HCEC 1CT (cell line): ENCODE measurements at places on chromosomes 5 and 9.
A peak's percentile ranks its signal among the peaks of the same experiment; 100 is the strongest.

DNA sequence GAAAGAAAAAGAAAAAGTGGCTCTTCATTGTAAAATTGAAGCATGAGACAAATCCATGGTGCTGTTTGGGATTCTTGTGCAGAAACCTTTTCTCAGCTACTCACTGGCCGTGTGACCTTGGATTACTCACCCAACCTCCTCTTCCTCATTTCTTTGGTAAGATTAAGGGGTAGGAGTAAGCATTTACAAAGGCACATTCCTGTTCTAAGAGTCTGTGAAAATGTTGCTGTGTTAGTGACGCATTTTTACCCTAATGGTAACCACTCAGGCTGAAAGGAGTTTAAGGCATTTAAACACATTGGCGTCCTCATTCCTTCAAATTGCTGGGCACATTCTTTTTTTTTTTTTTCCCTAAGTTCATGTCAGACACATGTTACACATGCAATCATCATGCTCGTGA lies 4.3 kb downstream of the RAI14 start:
- peak; percentile 98 for DNase-seq

- no peak for DNase-seq
Observed at GRCh38 chr5:105581988-105582690, 2019.5 kb upstream of the NUDT12 start.

DNA sequence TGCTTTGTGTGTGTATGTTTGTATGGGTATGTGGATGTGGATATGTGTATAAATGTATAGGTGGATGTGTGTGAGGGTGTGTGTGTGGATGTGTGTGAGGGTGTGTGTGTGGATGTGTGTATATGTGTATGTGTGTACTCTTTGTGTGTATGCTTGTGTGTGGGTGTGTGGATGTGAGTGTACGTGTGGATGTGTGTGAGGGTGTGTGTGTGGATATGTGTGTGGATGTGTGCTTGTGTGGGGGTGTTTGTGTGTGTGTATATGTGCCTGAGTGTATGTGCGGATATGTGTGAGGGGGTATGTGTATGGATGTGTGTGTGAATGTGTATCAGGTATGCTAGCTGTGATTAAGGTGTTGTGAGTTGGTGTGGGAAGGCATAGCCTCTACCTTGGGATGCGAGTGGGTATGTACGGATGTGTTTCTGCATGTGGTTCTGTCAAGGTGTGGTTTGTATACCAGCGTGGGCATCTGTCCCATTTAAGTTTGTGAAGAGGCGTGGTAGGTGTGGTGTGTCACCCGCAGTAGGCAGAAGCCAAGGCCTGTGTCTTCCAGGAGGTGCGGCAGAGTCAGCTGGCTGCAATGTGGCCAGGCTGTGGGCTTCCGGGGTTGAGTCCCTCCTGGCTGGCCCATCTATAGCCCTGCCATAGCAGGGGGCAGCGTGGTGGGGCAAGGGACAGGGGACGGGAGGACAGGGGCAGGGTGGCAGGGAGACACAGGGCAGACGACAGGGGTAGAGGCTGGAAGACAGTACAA lies 155.8 kb downstream of the DAB2IP start:
- DNase-seq: no peak

DNA sequence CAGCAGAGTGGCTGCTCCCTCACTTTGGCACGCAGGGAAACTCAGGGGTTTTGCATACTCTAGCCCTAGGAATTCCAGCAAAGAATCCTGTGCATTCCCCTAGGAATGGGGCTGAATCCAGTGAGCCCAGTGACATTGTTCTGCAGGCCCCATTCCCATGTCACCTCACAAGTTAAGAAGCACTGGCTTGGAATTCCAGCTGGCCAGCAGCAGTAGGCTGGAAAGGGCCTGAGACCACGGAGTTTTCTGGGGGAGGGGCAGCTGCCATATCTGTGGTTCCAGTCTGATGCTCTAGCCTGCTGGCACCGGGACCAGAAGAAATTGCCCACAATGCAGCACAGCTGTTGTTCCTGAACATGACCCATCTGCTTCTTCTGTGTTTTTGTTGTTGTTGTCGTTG lies 217.6 kb upstream of the DMRTA1 start:
- no peak for DNase-seq

DNA sequence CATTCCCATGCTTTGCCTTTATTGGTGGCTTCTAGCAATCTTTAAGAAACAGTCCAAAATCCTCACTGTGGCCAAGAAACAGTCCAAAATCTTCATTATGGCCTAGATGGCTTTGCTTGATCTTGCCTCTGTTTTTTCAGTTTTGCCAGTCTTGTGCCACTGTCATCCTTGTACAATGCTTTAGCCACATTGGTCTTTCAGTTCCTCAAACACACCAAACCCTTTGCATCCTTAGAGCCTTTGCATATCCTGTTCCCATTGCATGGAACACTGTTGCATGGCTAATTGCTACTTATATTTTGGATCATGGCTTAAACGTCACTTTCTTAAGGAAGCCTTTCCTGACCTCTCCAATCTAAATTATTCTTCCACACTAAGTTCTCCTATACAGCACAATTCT lies 22.1 kb downstream of the MRRF start:
- no peak for DNase-seq

DNA sequence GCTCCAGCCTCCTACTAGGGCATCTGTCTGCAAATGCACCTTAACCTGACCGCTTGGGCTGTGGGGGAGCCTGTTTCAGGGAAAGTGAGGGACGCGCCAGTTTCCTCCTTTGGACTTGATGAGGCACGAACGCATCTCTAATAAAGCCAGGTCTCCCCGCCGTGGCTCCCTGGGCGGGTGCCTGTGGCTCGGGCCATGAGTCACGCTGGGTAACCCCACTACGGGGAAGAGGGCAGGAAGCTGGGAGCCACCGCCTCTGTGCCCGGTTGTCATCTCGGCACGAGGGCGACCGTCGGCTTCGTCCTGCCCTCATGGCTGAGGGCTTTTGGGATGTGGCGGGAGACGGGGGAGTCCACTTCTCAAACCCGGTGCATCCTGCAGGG lies 12.1 kb downstream of the NOTCH1 start:
- no peak for DNase-seq

GRCh38 chr5:178078197-178079010 lies 34.9 kb upstream of the N4BP3 start:
- DNase-seq: peak; percentile 68

- no peak for DNase-seq
Observed at GRCh38 chr9:128729302-128729701, 5.4 kb upstream of the ZDHHC12 start.

GRCh38 chr5:2740876-2741555 lies 10.5 kb downstream of the IRX2 start:
- no peak for DNase-seq

DNA sequence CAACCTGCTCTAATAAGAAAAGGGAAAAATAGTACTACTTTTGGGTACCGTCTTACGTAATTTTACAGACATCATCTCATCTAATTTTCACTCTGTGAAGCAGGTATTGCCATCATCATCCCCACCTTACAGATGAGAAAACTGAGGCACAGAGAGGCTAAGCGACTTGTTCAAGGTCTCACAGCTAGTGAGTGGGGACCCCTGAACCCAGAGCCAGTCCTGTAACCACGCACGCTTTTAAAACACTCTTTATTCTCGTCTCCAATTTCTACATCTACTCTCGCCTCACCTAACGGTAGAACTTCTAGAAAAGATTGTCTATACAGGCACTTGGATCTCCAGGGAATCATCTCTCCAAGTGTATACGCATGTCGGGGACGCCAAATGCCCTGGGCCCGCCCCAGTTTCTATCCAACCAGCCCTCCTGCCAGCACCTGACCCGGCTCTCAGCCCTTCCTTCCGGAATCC lies 1.5 kb upstream of the TRAF1 start:
- no peak for DNase-seq

- DNase-seq: no peak
Observed at GRCh38 chr9:16304301-16304700, 566.2 kb downstream of the BNC2 start.

- DNase-seq: peak; percentile 87
Observed at GRCh38 chr5:172659909-172660628, 19.0 kb downstream of the NEURL1B start.

GRCh38 chr5:39451276-39451941 lies 26.6 kb upstream of the DAB2 start:
- DNase-seq: no peak

DNA sequence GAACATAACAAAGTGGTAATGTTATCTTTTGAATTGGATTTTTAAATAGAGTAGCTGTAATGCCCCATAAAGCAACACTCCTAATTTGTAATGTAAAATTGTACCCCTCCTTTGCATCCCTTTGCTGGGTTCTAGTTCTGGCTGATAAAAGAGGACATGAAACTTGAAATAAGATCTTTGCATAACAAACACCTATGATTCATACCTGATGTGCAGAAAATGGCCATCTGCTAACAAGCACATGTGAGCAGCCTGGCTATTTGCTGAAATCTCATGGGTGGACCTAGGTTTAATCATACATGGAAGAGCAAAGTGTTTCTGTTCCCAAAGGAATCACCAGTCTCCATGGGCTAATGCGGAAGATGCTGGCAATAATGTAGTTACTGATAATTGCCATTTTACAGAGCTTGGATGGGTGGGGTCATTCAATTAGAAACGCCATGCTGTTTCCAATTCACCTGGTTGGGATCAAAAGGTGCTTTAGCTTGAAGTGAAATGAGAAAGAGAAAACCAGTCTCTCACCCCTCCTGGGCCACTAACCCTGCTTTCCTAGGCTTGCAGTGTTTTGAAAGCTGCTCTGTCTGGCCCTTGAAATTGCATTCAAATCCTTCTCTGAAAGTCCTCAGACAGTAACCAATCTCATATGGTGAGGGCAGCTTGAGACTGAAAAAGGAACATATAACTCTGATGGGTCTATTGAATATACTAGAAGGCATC lies 585.1 kb downstream of the TLE4 start:
- DNase-seq: no peak

GRCh38 chr5:178296066-178296465 lies 63.5 kb upstream of the PHYKPL start:
- DNase-seq: no peak

GRCh38 chr9:128503870-128504269 lies 649 bp upstream of the GLE1 start:
- peak; percentile 25 for DNase-seq

DNA sequence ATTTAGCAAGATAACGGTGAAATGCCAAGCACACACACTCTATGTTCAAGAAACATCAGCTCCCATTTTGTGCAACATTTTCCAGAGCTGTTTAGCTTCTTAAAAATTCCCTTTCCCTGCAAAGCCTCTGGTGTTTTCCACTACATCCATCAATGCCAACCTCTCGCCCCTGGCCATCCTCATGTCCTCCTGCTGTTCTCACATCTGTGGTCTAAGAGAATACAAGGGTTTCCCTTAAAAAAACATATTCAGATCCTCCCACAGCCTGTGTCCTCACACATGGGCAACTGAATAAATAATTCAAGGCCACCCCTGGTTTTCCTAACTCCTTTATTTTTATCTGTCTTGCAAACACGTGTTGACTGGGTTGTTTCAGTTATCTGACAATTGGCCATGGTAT lies 70.3 kb downstream of the PAPPA start:
- DNase-seq: no peak

GRCh38 chr9:114666851-114667250 lies 9.2 kb upstream of the TEX53 start:
- no peak for DNase-seq

GRCh38 chr9:98833090-98833956 lies 25.9 kb downstream of the GALNT12 start:
- no peak for DNase-seq

DNA sequence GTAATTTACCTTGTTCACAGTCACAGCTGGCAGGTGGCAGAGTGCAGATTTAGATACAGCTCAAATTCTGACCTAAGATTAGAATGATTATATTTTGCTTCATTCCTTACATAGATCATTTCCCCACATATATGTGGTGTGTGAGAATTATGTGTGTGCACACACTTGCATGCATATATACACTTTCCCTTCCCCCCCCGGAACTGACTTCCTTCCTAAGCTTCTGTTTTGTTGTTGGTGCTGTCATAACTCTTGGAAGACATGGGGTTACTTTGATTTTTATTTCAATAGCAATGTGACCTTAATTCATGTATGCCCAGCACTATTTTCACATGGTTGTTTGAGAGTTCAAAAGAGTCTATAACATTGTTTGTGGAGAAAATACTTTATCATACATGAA lies 112.8 kb downstream of the CMYA5 start:
- no peak for DNase-seq

GRCh38 chr9:113913426-113914195 lies 37.5 kb downstream of the ZNF618 start:
- DNase-seq: no peak

- no peak for DNase-seq
Observed at GRCh38 chr5:125210242-125210947, 464.0 kb upstream of the ZNF608 start.

- DNase-seq: peak; percentile 17
Observed at GRCh38 chr9:121055642-121056143, 5.6 kb upstream of the C5 start.

GRCh38 chr5:42074353-42074752 lies 149.3 kb downstream of the FBXO4 start:
- no peak for DNase-seq

DNA sequence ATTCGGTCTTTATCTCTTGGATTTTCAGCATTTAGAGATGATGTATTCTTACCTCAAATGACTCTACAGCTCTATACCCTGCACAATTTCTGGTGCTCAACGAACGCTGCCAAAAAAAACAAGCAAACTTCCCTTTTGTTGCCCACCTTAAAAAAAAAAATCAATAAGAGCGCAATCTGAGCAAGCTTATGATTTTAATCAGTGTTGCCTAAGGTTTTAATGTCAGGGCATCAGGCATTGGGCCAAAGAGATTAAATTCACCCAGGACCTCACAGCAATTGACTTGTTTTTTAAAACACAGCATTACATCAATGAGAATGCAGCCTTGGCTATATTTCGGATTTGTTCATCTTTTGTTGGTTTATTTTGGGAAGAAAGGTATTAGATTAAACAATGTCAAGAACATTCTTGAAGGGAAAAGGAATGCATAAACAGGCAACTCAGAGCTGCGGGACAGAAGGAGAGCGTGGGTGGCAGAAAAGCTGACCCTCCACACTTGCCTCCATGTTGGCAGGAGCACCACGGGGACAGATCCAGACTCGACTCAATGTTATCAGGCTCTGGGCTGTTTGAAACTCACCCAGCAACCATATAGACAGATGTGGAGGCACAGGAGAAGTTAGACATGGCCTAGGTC lies 127.5 kb upstream of the DAPK1 start:
- DNase-seq: no peak

DNA sequence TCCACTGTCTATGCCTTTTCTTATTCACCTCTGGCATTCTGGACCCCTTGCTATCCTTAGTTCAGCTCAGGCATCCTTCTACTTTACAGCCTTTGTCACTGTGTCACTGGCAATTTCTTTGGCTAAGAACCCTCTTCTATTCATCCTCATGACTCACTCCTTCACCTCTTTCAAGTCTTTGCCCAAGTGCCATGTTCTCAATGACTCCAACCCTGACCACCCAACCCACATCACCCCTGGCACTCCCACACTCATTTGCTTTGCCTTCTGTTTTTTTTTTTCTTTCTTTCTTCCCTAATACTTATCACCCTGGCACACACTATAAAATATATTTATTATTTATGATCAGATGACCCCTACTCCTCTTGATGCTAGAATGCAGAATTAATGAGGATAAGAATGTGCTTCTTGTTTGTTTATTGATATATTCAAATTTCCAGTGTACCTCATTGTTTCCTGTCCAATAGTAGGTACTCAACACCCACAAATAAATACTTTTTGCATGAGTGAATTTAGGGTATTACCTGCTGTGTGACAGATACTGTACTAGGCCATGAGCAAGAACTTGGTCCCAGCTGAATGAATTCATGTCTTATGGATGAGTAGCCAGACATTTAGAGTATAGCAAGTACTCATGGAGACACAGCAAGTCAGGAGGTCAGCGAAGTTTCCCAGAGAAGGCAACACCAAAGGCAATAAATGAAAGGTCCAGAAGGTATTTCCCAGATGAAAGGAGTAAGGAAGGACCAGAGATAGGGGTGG lies 236.1 kb downstream of the PAPPA start:
- no peak for DNase-seq
